ENCODE measurements at places on chromosomes 16 and 17.

- DNase-seq = no peak
Observed at GRCh38 chr16:14334366-14335080, 263.4 kb downstream of the MRTFB start.

- DNase-seq = no peak
Observed at GRCh38 chr17:27562777-27563455, 68.1 kb upstream of the LGALS9 start.

DNA sequence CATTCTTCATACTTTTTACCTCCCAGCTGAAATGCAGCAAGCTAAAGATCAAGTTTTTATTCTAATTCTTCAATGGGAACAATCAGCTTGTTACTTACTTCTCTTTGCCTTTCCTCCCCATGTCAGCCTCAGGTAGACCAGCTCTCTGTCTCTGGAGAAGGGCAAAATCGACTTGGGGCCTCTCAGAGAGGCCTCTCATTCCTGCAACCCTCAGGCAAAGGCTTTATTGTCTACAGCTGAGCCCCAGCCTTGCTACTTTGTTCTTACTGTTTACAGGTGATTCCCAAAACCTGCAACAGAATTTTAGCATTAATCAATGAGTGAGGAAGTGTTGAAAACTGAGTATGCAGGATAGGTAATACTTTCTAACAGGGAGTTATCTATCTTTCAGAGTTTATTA, 148.6 kb downstream of the KIF2B start:
- no peak for DNase-seq

- no peak for DNase-seq
Observed at GRCh38 chr16:67180166-67180565, 3.6 kb downstream of the MATCAP1 start.

DNA sequence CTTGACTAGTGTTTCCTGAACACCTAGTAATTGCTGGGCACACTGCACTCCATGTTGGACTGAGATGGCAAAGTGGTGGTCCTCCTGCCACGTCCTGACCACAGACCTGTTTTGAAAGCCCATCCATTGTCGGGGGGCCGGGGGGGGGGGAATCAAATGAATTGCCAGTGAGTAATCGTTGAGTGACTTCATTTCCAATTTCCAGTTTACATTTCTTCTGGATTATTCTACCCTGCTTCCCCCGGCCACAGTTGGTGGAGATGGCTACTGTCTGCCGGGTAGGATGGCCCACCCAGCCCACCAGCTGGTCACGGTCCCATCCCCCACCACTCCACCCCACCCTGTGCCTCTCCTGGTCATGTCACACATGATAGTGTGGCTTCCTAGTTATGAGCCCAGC, 18.2 kb downstream of the RAI1 start:
- no peak for DNase-seq

DNA sequence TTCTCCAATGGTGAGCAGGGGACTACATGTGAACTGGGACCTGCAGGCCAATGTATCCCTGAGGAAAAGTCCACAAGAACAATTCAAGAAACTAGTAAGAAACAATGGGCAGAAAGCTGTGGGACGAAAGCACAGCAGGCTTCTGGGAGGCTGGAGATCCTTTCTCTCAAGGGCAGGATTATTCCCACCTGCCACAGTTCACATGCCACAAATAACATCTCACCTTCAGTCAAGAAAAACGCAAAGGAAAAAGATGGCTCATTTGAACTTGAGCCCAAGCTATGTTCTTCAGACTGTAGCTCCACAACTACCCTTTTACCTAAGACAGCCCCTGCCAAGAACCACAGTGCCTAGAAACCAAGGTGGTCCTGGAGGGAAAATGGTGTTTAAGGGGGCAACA, 13.0 kb downstream of the HAS3 start:
- no peak for DNase-seq

GRCh38 chr16:49498666-49499413, 125.2 kb downstream of the C16orf78 start:
- DNase-seq = no peak

DNA sequence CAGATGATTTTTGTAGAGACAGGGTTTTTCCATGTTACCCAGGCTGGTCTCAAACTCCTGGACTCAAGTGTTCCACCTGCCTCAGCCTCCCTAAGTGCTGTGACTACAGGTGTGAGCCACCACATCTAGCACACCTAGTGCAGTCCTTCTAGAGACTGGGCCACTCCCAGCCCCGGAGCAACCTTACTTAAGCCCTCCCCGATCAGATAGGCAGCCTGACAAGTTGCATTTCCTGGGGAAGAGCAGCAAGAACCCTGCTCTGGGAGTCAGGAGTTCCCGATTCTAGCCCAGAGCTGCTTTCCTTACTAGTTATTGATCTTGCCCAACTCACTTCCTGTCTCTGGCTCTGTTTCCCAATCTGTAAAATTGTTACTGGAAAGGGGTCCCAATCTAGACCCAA, 7.0 kb upstream of the NAGLU start:
- DNase-seq = no peak

DNA sequence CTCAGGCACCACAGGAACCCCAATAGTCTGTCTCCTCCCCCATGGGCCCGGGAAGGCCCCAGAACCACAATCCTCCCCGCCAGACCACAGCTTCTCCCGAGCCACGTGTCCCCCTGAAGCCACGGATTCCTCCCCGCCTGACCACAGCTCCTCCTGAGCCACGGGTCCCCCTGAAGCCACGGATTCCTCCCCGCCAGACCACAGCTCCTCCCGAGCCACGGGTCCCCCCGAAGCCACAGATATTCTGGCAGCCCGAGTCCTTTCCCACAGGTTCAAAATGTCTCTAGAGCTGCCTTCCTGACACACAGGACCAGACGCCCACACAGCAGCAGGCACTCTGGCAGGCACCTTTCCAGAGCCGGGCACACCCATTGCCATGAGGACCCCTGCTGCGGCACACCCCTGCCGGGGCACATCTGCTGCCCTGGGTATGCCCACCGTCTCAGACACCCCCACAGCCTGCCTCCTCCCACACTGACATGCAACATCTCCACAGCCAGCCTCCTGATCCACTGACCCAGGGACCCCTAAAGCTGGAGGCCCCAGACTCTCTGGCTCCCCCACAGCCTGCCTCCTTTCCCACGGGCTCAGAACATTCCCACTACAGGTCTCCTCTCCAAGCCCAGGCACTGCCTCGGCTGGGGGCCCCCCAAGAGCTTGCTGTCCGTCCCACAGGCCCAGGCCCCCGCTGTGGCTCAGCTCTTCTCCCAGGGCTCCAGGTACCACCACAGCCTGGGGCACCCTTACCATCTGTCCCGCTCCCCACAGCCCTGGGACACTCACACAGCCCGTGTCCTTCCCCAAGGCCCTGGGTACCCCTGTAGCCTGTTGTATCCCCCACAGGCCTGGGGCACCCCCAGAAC, 2.2 kb downstream of the KIAA0753 start:
- no peak for DNase-seq

GRCh38 chr17:1482680-1483079, 9.8 kb downstream of the MYO1C start:
- DNase-seq = no peak

GRCh38 chr16:83717814-83718213, 90.0 kb upstream of the HSBP1 start:
- no peak for DNase-seq

DNA sequence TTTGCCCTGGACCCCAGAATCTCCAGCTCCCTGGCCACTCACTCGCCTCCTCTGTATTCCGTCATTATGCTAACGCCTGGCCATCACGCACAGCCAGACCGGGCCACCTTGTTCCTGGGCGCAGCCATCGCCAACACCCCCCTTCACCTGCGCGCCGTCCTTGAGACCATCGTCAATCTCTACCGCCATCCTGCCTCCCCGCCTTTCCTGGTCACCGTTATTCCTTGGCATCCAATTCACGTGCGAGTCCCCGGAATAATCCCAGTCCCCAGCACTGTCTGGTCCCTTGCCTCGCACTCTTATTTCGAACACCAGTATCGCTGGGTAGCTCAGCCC, 541 bp downstream of the VKORC1 start:
- no peak for DNase-seq

GRCh38 chr16:25038239-25038954, 23.2 kb upstream of the ARHGAP17 start:
- DNase-seq = no peak

- DNase-seq = peak; percentile 74
Observed at GRCh38 chr16:50548125-50548908, at the start of gene NKD1. NKD1 (plus strand) TSS chr16:50548396; CDS start chr16:50548554, 158 bp downstream.

DNA sequence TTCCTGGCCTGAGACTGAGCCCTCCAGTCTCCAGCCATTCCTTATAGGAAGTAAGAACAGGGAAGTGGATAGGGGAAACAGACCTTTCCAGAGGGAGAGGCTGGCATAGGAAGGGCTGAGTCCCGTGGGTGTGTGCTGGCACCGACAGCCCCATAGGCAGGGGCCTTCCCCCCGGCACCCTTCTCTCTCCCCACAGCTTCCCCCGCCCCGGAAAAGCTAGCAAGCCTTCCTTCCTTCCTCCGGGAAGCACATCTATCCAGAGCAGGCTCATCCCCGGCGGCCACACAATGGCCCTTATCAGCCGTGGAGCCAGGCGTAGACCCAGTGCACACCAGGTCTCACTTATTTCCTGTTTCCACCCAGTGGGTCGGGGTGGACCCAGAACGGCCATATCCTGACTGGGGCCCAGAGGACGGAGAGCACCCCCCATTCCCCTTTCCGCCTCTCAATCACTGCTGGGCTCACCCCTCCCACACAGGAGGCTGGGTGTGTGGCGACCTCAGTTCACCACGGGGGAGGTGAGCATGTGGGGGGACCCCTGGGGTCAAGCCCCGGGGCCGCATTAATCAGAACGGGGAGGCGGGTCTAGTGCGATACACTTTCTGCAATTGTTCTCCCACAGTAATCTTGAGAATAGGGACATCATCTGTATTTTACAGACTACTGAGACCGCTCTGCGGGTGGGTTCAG, 950 bp upstream of the MYO1C start:
- DNase-seq = no peak

GRCh38 chr16:83258366-83258928, 549.3 kb upstream of the HSBP1 start:
- DNase-seq = no peak

- no peak for DNase-seq
Observed at GRCh38 chr17:9003355-9004131, 17.8 kb upstream of the NTN1 start.
